ENCODE measurements at places on chromosomes 2 and 18.

- DNase-seq, result no peak
These were observed 1091.5 kb upstream of the CHAC2 start for GRCh38 chr2:52676056-52676455.

DNA sequence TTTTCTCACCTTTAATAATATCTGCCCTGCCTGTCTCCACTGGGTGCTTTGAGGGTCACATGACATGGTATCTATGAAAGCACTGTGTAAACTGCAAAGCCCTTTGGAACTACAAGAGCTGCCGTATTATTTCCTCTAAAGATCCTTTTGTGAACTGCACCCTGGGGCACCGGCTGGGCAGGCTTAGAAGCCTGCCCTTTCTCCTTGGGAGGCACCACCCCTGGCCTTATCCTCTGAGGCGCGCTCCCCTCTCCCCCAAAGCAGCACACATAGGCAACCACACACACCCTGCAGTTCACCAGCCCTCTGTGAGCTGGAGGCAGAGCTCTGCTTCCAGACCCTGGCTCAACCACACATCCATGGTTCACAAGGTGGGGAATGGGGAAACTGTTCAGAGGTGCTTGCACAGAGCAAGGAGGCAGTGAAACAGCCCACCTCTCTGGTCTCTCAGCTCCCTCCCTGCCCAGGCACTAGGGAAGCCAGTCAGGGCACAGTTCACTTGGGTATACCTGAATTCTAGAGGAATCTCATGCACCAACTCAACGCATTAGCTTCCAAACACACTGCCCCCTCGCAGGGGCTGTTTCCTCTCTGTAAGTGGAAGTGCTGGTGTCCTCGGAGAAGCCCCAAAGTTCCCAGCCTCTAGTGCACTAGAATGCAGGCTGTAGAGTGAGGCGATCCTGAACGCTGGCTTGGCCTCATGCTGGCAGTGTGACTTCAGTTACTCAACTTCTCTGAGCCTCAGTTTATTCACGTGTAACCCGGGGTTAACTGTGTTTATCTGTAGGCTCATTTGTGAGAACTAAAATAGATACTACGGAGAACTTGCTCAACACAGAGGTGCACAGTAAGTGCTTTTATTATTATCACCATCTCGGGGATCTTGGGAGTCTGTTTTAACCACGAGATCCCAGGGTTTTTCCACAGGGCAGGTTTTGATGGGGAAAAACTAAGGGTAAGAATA, 11.0 kb downstream of the SIGLEC15 start:
- DNase-seq, result no peak

GRCh38 chr18:78425019-78425412, 554.6 kb upstream of the SALL3 start:
- no peak for DNase-seq

GRCh38 chr2:47815764-47816163, 32.8 kb downstream of the MSH6 start:
- no peak for DNase-seq

GRCh38 chr2:13021470-13021957, 304.8 kb downstream of the TRIB2 start:
- no peak for DNase-seq

DNA sequence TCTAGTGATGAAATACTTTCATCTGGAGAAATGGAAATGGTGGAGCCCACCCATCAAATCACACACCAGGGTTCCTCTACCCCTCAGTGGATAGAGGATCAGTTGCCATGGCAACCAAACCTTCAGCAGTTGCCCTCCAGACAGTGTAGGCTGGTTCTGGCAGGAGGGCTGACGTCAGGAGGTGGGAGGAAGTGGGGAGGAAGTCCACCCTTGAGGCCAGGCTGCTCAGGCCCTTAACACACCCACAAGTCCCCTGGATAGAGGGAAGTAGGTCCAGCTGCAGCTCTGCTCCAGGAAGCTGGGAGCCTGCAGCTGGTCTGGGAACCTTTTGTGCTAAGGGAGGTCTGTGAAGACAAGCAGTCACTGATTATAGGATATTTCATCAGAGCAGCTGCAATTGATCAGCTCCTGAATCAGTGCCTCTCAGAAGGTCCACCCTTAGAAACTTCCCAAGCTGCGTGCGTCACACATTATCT, 186.6 kb downstream of the MTX2 start:
- DNase-seq, result no peak

GRCh38 chr2:173716458-173717052, 248.6 kb downstream of the SP3 start:
- no peak for DNase-seq

- no peak for DNase-seq
These were observed 279.9 kb upstream of the NCKAP5 start for GRCh38 chr2:133848111-133848649.

GRCh38 chr18:48923746-48924629, 26.8 kb downstream of the SMAD7 start:
- DNase-seq, result no peak

DNA sequence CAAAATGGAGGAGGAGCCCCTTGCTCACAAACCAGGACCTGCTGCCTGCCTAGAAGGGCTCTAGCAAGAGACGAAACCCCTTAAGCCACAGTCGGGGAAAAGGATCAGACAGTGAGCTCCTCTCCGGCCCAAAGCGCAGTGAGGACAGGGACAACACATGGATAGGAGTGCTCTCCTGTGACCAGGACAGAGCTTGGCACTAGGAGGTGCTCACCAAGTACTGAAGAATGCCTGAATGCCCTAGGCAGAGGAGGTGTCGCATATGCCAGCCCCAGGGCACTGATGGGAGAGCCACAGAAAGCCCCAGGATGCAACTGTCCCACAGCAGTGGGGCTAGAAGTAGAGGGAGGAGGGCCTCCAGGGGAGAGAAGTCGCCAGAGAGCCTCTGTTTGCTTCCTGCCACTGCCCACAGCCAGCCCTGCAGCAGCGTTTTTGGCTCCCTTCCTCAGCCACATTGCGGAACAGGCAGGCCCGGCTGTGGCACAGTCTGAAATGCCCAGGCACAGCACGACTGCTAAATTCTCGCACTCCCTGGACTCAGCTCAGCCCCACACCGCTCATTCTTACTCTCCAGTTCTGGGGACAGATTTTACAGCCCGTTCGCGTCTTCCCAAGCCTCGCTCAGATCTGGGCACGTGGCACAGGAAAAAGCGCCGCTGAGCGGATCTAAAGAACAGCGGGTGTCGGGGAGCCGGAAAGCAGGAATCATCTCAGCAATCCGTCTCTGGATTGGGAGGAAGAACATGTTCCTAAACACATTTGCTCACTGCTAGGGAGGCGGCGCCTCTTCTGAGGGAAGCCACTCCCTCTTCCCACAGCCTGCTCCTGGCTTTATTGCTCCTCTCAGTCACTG, 98.7 kb upstream of the POU3F3 start:
- no peak for DNase-seq

GRCh38 chr18:22591222-22591621, 173.5 kb upstream of the CTAGE1 start:
- DNase-seq, result no peak

DNA sequence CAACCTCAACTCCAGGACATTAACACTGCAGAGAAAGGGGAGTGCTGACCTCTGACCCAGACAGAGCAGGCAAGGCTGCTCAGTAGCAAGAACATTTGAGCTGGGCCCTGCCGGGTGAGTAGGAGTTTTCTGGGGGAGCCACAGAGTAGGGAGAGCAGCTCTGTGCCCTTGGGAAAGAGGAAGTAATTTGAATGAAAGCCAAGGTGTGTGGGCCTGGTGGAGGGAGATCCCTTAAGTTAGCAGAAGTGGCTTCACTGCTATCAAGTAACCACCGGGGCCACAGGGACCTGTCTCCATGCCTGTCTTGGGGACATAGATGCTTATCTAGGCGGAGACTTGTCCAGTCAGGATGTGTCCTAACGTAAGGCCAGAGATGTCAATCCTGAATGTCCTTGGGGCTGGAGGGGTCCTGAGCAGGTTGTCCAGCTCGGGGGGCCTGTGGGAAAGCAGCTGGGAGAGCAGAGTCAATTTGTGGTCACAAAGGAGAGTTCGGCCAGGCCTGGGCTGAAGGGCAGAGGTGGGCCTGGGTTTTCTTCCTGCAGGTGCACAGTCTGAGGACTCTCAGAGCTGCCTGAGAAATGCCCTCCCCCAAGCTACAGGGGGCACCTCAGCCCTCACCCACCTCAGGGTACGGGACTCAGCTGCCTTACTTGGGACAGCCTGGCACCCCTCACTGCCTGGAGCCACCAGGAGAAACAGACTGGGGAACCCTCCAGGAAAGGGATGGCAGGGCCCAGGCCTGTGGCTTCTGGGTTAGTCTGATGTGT, 15.0 kb upstream of the OTOF start:
- no peak for DNase-seq

DNA sequence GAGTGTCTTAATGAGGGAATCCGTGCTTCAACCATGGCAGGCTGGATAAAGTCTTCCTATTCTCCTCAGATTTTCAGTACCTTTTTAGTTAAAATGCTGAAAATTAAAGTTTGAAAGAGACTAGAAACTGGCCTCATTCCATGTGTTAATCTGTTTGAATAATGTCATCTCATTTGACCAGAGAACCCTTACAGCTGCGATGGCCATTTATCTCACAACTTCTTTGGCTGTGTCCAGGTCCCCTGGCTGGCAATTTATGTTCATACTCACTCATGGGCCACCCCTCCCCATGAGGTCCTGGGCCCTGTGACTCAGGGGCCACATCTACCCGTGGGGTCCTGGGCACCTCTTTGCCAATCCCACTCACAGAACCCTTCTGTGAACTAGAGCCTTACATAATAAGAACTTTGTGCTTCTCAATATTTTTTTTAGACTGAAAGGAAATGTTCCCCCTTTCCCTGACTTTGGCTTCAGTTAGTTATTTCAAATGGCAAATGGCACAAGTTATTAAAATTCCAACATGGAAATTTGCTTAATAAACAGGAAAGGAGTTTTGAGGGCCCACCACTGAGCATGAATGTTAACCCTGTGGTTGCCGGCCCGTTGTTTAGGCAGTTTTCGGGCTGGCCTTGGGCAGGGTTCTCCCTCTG, 134.6 kb downstream of the UXS1 start:
- no peak for DNase-seq

DNA sequence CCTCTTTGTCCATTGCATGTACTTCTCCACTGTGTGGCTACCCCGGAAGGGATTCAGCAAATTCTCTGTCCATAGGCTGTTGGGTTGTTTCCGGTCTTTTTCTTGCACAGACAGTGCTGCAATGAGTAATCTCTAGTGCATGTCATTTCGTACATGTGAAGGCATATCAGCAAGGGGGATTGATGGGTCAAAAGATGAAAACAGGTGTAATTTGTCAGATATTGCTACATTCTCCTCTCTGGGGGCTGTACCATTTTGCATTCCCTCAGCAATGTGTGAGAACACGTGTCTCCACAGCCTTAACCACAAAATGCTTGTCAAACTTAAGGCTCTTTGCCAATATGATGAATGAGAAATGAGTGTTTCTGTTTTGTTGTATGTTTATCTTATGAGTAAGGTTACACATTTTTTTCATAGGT, 60.5 kb downstream of the KLHL29 start:
- no peak for DNase-seq

DNA sequence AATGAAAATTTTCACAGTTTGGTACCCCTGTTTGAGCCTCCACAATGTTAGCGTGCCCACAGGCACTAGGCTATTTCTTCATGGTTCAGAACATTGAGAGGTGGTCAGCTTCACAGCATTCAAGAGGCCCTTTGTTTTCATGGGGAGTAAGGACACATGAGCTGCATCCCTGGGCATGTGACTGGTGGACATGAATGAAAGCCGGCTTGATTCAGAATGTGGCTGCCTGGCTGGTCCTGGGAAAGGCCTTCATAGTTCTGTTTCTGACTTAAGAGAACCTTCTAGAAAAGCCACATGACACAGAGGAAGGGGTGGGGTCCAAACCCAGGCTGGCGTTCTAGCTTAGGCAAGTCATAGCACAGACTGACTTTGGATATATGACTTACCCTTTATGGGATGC, 420.6 kb downstream of the CMPK2 start:
- no peak for DNase-seq

- DNase-seq, result no peak
These were observed 85.6 kb downstream of the IKZF2 start for GRCh38 chr2:213065583-213066442.

DNA sequence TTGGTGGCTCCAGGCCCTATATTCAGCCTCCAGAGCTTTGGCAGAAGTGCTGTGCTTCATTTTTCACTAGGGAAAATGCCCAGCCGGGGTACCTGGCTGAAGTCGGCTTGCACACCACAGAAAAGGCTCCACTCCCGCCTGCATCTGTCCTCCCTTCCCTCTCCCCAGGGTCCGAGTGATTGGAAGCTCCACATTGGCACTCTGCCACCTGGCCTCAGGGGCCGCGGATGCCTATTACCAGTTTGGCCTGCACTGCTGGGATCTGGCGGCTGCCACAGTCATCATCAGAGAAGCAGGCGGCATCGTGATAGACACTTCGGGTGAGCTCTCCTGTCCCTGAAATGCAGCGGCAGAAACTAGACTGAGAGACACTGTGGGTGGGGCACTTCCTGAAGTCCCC, 47.4 kb downstream of the IMPA2 start:
- DNase-seq, result no peak

- DNase-seq, result no peak
These were observed 124.1 kb downstream of the EN1 start for GRCh38 chr2:118723394-118723793.

GRCh38 chr2:142914507-142915313, 37.2 kb downstream of the KYNU start:
- no peak for DNase-seq

DNA sequence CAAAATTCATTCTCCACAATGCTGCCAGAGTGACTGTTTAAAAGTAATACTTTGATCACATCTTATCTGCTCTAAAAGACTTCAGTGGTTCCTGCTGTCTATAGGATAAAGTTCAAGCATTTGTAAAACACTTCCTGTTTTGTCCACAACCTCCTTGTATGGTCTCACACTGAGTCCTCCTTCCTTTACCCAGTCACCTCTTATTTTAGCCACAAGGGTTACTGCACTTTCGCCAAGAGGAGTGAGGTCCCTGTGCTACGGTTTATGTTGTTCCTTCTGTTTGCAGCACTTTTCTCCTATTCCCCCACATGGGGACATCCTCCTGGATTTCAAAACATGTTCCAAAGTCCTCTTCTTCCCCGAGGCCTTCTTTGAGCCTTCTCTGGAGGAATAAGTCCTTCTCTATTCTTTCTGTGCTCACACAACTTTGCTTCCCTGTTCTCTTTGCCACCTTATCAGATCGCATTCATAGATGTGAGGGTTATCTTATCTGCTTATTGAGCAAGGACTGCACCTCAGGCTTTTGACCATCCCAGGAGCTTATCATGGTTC, 112.2 kb upstream of the NABP1 start:
- no peak for DNase-seq

- no peak for DNase-seq
These were observed 24.1 kb upstream of the CHRNA1 start for GRCh38 chr2:174788291-174788929.

DNA sequence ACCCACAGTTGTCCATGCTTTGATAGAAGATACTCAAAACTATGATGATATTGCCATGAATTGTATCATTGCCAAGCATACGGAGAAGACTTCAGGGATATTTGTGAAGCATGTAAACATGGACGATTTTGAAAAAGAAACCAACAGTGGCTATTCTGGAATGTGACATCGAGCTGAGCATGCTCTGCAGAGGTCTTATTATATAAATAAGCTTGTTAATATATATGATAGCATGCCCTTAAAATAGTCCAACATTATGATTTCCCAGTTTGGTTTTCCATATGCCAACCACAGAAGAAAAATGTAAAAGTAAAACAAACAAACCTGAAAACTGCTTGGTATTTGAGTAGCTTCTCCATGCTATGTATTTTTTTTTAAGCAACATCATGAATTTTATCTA, 159.1 kb downstream of the LNPK start:
- no peak for DNase-seq

All from stimulated activated CD4-positive, alpha-beta T cell treated with anti-CD3 and anti-CD28 coated beads, Interleukin-15, amount 100 ng/mL, for 1 hour (primary cell).